Stimulated activated CD4-positive, alpha-beta T cell treated with anti-CD3 and anti-CD28 coated beads, Interleukin-12 subunit alpha, Interleukin-12 subunit beta, amount 100 ng/mL, for 24 hours (primary cell): ENCODE measurements at places on chromosomes 3 and 15.

GRCh38 chr3:126832933-126833332, 128.9 kb downstream of the CHCHD6 start:
- DNase-seq, result no peak

GRCh38 chr15:28998511-28998910, 112.7 kb downstream of the APBA2 start:
- DNase-seq, result no peak

GRCh38 chr15:90188914-90189748, 12.0 kb upstream of the SEMA4B start:
- DNase-seq, result no peak

DNA sequence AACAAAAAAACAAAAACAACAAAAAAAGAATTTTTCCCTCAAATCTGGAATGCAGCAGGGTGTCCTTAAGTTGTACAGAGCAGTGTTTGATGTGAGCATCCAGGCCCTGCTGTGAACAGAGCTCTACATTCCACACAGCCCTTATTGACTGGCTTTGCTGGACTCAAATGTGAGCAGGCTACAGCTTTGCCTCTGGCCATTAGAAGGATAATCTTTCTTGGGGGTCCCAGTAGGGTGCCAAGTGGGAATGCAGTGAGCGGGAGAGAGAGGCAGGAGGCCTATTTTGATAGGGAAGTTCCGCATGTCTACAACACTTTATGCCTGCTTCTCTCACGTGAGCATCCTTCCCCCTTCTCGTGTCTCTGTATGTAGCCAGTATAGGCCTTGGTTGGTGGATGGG, 34.4 kb upstream of the TPRG1 start:
- no peak for DNase-seq

- DNase-seq, result no peak
These were observed 45.6 kb downstream of the LRRC3B start for GRCh38 chr3:26668171-26668570.

- no peak for DNase-seq
These were observed 5.2 kb downstream of the CACNA2D3 start for GRCh38 chr3:54127499-54128056.
